ENCODE measurements at places on chromosomes 2 and 18.

DNA sequence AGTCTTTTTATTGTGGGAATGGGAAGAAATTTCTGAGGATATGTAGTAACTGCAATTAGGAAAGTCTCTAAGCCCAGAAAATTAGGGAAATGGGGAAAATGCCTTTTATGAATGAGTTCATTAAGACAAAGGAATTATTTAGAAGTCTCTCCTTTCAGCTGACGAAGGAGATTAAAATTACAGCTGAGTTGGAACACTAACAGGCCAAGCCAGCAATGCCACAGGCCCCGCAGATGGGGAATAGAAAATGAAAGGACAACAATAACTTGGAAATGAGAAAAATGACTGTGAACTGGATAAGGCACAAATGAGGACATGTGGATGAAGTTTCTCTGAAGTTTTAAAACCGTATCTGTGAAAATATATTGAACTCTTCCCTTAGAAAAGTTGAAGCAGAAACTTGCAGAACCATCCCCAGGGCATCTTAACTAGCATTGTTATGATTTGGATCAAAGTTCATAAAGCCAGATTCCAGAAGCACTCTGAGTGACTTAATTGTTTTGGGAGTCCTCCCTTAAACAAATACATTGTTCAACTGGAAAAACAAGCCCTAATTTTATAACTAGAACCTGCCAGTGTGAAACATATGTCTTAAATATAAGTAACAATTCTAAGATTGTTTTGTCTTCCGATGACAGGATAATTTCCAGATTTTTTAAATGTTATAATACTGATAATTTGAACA is 51.3 kb downstream of the C2orf76 start:
- DNase-seq: no peak

DNA sequence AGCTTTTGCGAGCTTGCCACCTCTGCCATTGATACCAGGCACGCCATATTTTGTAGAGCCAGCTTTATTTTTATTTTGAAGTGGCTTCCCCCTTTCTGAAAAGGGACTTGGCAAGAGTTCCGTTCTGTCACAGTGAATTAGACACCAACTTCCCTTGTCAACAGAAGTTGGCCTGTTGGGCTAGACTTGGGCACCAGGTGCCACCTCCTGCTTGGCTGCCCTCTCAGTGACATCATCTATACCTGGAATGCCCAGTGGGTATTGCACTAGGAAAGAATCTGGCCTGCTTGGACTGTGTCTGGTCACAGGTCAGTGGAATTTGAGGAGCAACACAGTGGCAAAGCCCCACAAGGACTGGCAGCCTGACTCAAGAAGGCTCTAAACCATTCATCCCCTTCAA is 101.0 kb downstream of the BCL2L11 start:
- no peak for DNase-seq

- DNase-seq: no peak
These were observed 690.9 kb upstream of the TMEFF2 start for GRCh38 chr2:192885569-192886160.

DNA sequence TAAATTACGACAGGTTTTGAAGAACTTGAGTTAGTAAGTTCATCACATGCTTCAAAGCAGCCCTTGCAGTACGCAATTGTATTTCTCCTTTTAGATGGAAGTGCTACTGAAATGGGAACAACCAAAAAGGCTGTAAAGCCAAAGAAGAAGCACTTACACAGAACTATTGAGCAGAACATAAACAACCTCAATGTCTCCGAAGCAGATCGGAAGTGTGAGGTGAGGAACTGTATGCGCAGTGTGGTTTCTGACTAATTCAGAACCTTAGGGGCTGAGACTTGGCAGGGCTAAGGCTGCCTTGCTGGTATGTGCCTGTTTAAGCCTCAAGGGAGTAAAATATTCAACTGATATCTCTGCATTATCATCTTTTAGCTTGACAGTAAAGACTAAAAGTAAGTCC is 8.4 kb downstream of the NCAPH start:
- DNase-seq: no peak

GRCh38 chr18:46542545-46542944 is 114.5 kb downstream of the LOXHD1 start:
- DNase-seq: peak; percentile 36

- DNase-seq: peak; percentile 49
These were observed 78.0 kb downstream of the TMEM182 start for GRCh38 chr2:102839668-102840388.

- DNase-seq: no peak
These were observed 498.9 kb upstream of the NETO1 start for GRCh38 chr18:73366713-73367112.

DNA sequence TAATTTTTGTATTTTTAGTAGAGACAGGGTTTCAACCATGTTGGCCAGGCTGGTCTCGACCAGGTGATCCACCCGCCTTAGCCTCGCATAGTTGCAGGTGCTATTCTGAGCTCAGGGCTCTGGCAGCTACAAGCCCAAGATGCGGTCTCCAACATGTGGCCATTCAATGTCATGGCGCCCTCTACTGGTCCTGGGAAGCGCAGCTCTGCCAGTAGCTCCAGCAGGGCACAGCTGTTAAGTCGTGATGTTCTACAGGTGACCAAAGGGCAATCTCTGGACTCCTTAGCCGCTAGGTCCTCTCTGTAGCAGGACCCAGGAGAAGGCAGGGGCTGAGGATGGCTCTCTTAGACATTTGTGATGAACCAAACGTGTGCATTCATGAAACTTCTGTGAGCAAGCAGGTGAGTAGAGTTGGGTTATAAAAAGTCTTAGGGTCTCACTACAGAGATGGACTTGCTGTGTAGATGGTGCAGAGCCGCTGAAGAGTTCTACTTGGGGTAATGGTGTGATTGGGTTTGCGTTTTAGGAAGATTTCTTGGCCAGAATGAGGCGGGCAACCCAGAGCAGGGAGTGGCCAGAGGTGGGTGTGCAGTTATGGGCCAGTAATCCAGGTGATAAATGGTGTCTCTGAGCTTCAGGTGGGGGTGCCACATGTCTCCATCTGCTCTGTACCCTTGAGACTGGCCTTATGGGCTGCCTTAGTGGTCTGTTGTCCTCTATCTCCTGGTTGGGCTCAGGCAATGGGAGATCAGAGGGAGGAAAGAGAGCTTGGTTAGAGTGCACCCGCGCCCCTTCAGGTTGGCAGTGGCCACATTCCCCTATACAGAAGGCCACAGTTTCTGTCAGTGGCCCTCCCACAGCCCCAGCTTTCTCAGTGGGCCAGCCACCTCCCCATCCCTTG is 31.0 kb downstream of the IL37 start:
- DNase-seq: peak; percentile 52

GRCh38 chr2:110866466-110866865 is 134.1 kb downstream of the ACOXL start:
- no peak for DNase-seq

DNA sequence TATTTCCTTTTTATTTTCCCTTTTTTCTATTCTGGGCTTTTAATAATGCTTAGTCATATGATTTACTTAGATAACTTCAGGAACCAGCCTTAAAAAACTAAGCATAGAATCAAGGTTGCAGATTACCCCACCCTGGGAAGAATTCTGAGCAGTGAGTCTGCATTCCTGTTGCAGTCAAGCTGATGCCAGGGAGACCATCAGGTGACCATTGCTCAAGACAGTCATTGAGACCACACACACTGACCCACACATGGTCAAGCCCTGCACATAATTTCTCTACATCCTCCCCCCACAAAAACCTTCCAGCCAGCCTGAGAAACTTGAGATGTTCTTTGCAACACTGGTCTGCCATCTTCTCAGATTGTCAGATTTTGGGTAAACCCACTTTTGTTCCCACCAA is 83.9 kb downstream of the SH3YL1 start:
- no peak for DNase-seq

DNA sequence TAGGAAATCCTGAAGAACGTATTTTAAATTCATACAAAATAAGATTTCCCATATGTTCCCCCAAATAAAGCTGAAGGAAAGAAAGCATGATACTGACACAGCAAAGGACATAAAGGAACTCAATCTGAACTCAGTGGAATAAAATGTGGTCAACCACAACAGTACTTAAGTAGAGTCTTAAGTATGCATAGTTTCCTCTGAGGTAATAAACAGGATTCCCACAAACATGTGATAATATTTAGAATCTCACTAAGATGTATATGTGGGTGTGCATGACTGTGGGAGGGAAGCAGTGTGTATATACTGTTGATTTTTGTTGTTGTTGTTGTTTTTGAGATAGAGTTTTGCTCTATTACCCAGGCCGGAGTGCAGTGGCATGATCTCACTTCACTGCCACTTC is 69.3 kb downstream of the NOL10 start:
- DNase-seq: peak; percentile 11

DNA sequence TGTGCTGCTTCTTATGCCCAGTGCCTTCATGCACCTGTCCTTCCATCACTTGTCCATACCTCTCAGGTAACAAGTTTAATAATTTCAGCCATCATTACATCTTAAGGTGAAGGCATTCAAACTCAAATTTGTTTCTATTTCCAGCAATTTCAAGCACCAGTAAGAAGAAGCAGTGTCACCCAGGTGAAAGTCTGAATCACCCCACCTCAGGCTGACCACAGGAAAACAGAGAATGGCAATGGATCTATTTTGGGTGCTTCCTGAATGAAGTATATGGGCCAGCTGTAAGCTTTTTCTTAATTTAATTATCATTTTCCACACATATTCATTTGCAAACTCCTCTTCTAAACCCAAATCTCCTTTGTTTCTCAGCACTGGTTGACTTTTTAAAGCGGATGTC is 372.7 kb upstream of the SOX11 start:
- DNase-seq: no peak

DNA sequence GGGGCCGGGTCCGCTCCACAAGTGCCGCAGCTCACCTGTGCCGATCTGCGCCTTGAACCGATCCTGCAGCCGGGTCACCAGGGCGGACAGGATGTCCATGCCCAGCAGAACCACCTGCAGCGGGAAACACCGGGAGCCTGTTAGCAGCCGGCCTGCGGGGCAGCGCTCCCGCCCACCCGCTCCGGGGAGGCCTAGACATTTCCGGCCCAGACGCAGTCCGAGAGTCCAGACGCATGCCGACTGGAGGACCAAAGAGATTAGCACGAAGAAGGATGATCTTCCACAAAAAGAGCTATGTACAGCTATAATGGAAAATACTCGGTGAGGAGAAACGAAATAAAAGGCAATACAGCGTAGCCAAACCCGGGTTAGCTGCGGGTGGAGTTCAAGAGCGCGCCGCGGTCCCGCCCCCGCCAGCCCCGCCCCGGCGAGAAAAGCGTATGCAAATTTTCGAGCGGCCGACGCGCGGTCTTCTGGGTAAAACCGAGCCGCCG is 421 bp upstream of the RNU4ATAC start:
- peak; percentile 82 for DNase-seq
